Activated naive CD8-positive, alpha-beta T cell treated with anti-CD3 and anti-CD28 coated beads, Interleukin-2, amount 10 ng/mL, durations not matched to agents 7 days and 5 days (primary cell): ENCODE measurements at places on chromosomes 5 and 9. TPM values are rescaled to one million over a fixed set of nuclear protein-coding genes. Genes with fewer than 3 reads are reported as not detected.

- peaks cover 19% of the 10 kb centered on the region for H3K36me3 ChIP-seq
- no peak for DNase-seq
- H3K27ac ChIP-seq = no peak overlapping the region
- peaks cover 4% of the 10 kb centered on the region for H3K4me1 ChIP-seq
- no peak overlapping the region for H3K4me3 ChIP-seq
- no peaks in the 10 kb centered on the region for H3K27me3 ChIP-seq
These were observed 154.6 kb upstream of the GNA14 start for GRCh38 chr9:77802515-77803293.

- no peaks in the 10 kb centered on the region for H3K27me3 ChIP-seq
- DNase-seq = no peak
- H3K4me1 ChIP-seq = no peaks in the 10 kb centered on the region
- H3K4me3 ChIP-seq = no peak overlapping the region
- H3K36me3 ChIP-seq = no peaks in the 10 kb centered on the region
These were observed 607 bp downstream of the FAXDC2 start for GRCh38 chr5:154849791-154850201.

DNA sequence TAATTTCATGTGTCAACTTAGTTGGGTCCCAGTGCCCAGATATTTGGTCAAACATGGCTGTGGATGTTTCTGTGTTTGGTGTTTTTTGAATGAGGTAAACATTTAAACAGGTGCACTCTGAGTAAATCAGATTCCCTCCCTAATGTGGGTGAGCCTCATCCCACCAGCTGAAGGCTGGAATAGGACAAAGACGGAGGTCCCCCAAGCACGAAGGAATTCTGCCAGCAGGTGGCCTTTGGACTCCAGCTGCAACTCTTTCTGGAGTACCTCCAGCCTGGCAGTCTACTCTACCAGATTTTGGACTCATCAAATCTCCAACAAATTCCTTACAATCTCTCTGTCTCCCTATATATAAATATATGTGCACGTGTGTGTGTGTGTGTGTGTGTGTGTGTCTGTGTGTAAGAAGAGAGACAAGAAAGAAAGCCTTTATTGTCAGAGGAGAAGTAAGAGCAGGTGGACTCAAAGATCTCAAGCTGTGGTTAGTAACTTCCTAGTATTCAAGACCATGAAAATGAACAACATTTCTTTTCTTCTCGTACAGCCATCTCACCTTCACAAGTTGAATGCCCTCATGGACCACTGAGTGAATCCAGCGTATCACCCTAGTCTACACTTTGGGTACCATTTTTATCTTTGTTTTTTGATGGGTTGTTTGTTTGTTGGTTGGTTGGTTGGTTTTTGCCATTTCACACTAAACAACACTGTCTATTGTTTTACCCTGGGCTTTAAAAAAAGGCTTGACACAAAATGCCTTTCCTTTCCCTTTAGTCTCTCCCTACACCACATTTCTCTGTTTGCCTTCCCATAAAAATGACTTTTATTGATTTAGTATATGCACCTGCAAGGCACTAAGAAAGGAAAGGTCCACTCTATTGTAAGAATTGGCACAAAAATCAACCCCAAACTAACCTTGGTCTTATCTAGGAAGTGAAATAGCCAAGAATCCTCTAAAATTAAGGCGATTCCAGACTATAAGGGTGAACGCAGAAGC lies 118.7 kb downstream of the TENT4A start:
- DNase-seq = no peak
- H3K27me3 ChIP-seq = no peaks in the 10 kb centered on the region
- peaks cover 53% of the 10 kb centered on the region for H3K4me1 ChIP-seq
- H3K27ac ChIP-seq = peak overlapping the region; percentile 48

Gene GALNT10
- total RNA-seq = 36.0 TPM

Gene ACER2
- 3.9 TPM for total RNA-seq
